ENCODE measurements at places on chromosomes 5 and 9. TPM values are rescaled to one million over a fixed set of nuclear protein-coding genes. Genes with fewer than 3 reads are reported as not detected.
A peak's percentile ranks its signal among the peaks of the same experiment; 100 is the strongest.

DNA sequence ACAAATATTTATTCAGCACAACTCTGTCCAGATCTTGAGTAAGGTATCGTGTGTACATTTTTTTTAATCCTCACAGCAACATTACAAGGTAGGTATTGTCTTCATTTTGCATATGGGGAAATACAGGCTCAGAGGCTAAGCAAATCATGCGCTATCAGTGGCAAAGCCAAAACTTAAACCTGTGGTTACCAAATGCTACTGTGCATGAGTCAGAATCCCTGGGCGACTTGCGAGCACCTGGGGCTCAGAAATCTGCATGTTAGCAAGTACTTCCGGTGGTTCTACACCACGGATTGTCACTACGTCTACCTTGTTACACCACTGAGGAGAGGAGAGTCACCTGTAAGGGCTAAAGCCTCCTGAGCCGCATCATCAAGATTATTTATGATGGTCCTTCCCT is 21.3 kb downstream of the C5orf58 start:
- H3K27ac ChIP-seq, result no peak overlapping the region
- no peaks in the 10 kb centered on the region for H3K4me1 ChIP-seq
- DNase-seq, result no peak
- no peak overlapping the region for H3K4me3 ChIP-seq
- no peaks in the 10 kb centered on the region for H3K36me3 ChIP-seq

DNA sequence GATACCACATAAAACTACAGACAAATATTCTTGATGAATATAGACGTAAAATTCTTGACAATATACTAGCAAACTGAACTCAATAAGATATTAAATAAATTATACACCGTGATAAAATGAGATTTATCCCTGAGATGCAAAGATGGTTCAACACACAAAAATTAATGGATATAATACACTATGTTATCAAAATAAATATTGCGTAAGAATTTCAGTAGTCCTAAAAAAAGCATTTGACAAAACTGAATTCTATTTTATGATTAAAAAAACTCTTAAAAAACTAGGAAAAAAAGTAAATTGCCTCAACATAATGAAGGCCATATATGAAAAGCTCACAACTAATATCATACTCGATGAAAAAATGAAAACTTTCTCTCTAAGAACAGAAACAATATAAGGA is 472.3 kb upstream of the GRIA1 start:
- DNase-seq, result no peak
- H3K27me3 ChIP-seq, result no peaks in the 10 kb centered on the region
- no peaks in the 10 kb centered on the region for H3K36me3 ChIP-seq
- no peak overlapping the region for H3K27ac ChIP-seq
- no peak overlapping the region for H3K4me3 ChIP-seq

The PITX1 gene
- total RNA-seq, result 9.9 TPM

The SLCO6A1 gene
- total RNA-seq, result not detected

The SHLD3 gene
- total RNA-seq, result 3.9 TPM

DNA sequence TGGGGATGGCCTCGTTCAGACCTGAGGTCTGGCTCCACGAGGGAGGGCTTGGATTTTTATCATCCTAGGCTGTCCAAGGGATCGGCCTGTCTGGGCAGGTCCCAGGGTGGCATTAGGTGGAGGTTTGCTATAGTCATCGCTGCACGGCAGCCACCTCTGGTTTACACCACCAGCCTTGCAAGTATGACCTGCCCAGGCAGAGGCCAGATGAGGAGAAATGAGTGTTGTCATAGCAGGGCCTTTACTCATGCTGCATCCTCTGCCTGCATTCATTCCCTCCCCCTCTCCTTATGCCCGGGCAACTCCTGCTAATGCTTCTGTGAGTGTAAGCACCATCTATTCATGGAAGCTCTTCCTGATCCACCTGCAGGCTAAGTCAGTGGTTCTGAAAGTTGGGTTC is 15.3 kb upstream of the NDST1 start:
- peaks cover 22% of the 10 kb centered on the region for H3K4me1 ChIP-seq
- H3K27me3 ChIP-seq, result no peaks in the 10 kb centered on the region
- H3K27ac ChIP-seq, result no peak overlapping the region
- no peak for DNase-seq
- H3K36me3 ChIP-seq, result no peaks in the 10 kb centered on the region

DNA sequence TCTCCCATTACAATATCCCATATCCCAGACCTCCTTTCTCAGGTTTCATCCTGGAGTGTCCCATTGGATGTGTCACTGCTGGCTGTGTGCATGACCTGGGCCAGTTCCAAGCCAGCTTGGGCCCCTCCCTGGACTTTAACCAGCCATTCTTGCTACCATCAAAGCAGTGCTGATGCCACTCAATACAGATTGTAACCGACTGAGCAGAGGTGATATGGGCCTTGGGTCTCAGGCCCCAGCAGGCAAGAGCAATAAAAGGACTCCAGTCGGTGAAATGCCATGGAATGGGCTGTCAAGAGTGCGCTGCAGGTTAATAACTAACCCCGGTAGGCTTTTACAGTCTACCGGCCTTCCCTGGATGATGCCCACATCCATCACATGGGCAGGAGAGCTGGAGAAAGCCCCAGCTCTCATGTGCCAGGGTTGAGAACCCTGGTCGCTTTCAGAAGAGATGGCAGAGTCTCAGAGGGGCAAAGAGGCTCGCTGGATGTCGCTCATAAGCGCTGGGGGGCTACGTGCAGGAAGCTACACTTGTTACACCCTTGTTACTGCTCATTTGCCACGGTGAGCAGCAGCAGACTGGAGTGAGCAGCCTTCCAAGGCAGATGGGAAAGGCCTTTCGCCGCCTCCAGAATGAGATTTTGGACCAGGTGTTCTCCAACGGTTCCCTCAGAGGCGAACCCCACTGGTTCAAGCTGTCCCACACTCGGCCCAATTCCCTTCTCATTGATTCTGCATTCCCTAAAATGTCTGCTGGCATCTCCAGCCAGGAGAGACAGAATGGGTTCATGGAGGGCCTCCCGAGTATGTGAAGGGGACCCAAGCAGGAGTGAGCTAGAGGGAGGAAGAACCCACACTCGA is 13.2 kb downstream of the EPB41L4B start:
- no peak overlapping the region for H3K4me3 ChIP-seq
- peak overlapping the region; percentile 88 for H3K27ac ChIP-seq
- H3K36me3 ChIP-seq, result no peaks in the 10 kb centered on the region
- peak; percentile 90 for DNase-seq

Data from colonic mucosa (tissue), 4 donors.